ENCODE measurements at places on chromosomes 5 and 9.

- DNase-seq, result no peak
Observed at GRCh38 chr5:97388794-97389193, 205.7 kb upstream of the RIOK2 start.

- DNase-seq, result no peak
Observed at GRCh38 chr5:82820961-82821845, 256.0 kb downstream of the TMEM167A start.

DNA sequence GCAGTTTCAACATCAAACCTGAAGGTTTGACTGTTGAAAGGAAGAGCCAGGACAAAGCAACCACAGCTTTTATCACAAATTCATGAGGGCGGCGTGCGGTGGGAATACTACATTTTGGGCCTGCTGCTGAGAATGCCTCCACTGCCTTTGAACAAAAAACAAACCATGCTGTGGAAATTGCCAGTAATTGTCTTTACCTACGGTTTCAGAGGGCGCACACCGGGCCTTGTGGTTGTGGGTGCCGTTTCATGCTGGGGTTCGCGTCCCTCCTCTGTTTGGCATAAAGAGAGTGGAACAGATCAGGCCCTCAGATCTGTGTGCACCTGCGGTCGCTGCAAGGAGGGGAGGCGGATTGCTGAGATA, 27.6 kb upstream of the TCF7 start:
- no peak for DNase-seq

GRCh38 chr5:87243161-87243844, 24.4 kb upstream of the RASA1 start:
- no peak for DNase-seq

- no peak for DNase-seq
Observed at GRCh38 chr5:142106061-142106460, 2.5 kb upstream of the NDFIP1 start.

GRCh38 chr5:17089690-17090089, 127.7 kb upstream of the BASP1 start:
- DNase-seq, result no peak

GRCh38 chr5:169417676-169418075, 116.7 kb upstream of the SLIT3 start:
- DNase-seq, result no peak

DNA sequence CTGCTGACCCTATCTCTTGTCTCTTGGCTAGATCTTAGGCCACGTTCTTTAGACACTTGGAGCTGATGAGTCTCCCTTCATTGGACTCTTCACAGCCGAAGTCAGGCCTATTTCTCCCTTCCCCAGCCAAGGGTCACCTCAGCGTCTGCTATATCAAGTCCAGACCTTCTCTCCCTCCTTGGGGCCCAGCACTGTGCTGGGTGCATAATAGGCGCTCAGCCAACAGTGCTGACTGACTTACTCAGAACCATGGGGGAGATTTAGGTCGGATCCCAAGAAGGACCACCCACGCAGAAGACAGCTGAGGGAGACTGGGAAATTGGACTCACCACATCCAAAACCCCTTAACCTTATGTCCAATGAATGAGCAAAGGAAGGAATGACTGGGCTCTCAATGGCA, 5.6 kb upstream of the AMBP start:
- DNase-seq, result no peak

DNA sequence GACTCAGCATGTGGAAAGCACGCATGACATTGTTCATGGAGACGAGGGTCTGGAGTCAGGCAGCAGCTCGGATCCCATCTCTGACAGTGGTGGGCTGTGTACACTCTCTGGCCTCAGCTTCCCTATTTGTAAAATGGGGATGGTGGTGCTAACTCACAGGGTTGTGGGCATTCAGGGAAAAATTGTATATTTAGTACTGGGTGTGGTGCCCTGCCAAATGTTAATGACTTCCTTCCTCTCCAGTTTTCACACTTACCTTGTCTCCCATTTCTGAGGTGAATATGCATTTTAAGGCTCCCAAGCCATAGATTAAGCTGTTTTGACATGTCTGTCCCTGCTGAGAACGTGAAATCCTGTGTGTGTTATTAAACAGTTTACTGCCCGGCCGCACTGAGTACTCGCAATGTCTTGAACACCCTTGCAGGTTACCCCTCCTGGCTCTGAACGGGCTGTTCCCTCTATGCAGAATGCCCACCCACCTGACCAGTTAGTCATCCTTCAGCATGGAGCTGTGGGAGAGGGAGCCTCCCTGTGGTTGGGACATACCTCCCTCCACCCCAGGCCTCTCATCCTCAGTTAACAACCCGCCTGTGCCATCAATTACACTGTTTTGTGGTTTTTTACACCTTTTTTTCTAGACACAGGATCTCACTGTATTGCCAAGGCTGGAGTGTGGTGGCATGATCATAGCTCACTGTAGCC, 25.8 kb downstream of the TJP2 start:
- no peak for DNase-seq

DNA sequence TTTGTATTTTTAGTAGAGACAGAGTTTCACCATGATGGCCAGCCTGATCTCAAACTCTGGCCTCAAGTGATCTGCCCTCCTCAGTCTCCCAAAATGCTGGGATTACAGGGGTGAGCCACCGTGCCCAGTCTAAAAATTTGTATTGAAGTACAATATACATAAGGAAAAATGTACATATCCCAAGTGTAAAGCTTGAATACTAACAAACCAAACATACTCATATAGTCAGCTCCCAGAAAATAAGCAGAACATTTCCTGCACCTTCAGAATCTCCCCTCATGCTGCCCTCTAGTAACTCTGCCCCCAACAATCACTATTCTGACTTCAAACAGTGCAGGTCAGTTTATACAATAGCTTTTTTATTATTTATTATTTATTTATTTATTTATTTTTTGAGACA, 1.6 kb upstream of the NOL6 start:
- no peak for DNase-seq

DNA sequence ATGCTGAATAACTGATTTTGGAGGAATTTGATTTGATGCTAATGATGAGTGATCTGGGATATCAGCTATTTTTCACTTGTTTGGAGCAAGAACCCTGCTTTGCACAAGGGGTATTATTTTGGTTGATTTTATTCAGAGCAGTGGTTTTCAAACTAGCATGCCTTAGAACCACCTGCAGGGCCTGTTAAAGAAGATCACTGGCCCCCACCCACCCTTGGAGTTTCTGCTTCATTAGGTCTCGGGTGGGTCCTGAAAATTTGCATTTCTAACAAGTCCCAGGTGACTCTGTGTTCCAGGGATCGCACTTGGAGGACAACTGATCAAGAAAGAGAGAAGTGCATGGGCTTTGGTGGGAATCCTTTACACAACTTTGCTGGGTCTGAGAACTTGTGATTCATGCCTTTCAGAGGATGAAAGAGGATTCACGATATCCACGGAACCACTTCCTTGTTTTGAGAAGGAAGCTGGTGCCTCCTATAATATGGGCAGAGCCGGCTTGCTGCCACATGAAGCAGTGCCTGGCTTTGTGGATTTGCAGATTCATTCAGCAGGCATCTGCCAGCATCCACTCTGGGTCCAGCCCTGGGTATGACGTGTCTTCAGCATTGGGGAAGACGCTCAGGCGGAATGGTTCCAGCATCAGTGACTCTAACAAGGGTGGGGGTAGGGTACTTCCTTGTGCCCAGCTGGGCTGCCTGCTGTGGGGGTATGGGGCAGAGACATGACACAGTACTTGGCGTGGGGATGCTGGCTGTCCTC, 106.6 kb upstream of the PITX1 start:
- peak; percentile 14 for DNase-seq

DNA sequence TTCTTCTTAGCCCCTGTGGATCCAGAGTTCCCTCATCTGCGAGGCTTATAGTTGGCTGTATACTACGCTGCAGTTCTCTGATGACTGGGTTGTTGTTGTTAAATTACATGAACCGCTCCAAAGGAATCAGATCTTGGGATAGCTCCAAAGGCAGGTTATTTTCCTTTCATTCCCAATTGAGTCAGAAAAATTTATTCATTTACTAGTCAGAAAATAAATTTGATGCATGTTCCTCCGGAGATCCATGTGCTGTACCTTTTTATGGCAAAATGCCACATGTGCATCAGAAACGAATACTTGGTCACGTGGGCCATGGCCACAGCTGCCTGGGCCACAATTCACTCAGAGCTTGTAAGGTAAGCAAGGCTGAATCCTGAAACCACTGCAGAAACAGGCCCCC, 304.0 kb downstream of the NR2F1-AS1 start:
- no peak for DNase-seq

- DNase-seq, result no peak
Observed at GRCh38 chr5:115855959-115856358, 14.2 kb downstream of the AP3S1 start.

DNA sequence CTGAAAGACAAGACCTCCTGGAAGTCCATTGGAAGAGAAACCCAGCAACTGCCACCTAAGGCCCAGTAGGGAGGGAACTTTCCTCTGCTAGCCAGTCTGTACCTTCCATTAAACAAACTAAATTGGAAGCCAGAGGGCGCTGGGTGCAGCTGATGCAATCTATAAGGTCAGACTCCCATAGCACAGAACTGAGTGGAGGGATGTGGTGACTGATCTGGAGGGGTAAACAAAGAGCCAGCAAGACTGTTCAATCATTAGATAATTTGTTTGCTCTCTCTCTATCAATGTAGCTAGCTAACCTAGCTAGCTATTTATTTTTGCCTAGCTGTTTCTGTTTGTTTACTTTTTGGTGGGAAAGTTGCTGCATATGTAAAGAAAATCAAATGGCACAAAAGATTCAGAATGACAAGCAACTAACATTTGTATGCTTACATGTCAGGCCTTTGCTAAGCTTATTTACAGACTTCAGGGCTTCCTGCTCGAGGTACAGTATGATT, 291.8 kb upstream of the DAB2 start:
- peak; percentile 27 for DNase-seq

DNA sequence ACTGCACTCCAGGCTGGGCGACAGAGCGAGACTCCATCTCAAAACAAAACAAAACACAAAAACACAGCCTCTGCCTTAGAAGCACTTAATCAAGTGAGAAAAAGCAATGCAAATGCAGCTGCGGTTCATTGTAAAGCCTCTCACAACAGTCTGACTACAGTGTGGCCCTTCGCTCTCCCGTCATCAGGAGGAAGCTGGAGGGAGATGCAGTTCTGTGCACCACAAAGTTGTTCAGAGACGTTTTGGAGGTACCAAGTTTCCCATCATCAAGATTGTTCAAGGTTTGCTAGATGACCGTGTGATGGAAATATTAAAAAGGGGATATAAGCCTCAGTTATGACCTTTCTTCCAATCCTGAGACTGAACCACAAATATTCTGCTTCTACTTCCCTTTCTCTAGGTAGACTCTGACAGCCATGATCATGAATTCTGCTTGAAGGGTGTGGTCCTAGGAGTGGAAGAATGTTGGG, 40.9 kb downstream of the SEC61B start:
- no peak for DNase-seq

- DNase-seq, result no peak
Observed at GRCh38 chr9:34929506-34930102, 28.5 kb upstream of the PHF24 start.

DNA sequence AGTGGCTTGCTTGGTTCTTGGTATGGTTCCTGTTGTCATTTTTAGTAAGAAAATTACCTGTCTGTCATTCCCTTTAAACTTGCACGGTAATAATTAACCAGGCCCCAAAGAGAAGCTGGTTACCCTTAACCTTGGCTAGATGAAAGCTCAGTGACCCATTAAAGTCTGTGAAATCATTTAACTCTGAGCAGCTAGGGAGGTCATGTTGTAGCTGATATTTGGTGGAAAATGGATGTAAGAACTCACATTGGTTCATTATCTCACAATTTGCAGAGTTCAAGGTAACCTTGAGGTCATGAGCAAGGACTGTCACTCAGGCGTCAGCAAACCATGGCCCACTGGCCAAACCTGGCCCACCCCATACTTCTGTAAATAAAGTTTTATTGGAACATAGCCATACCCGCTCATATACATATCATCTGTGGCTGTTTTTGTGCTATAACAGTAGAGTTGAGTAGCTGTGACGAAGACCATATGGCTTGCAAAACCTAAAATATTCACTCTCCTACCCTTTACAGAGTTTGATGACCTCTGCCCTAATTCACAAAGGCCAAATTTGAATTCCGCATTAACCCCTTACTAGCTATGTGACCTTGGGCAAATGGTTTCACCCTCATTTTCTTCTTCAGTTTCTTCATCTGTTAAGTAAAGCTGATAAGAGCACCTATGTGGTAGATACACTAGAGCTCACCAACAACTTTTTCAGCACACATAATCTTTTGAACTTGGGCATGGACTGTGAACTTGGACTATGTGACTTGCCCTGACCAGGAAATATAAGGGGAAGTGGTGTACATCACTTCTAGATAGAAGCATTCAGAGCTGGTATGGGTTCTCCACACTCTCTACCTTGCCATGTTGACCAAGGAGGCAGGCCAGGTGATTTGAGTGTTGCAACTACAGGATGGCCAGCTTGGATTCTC, 61.5 kb upstream of the CPEB4 start:
- DNase-seq, result no peak

DNA sequence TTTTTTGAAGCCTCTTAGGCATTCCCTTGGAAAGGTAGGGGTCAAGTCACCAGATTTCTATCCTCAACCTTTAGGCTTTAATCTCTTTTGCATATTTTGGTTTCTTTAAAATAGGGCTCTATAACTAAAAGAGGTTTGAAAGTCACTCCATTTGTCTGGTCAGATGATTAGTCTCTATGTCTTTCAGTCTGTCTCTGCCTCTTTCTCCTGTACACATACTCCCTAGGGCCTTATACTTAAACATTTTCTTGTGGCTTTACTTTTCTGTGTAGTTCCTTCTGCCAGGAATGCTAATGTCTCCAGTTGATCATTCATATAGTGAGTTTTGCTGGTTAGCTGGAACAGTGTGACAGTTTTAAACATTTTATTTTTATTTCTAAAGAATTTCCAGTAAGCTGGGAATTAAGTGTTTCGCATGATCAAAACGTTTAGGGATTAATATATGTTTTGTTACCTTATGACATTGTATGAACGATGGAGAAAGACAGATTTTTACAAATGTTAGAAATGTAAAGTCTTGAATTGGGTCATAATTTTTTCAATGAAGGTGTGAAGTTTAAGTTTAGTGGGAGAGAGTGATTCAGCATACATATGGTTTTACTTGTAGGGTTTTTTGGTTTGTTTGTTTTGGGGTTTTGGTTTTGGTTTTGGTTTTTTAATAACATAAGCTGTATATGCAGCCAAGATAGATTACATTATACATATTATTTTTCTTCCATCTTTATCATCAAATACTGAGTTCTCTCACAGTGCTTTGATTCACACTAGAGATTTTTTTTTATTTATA, 90.6 kb downstream of the ZCCHC7 start:
- DNase-seq, result no peak

DNA sequence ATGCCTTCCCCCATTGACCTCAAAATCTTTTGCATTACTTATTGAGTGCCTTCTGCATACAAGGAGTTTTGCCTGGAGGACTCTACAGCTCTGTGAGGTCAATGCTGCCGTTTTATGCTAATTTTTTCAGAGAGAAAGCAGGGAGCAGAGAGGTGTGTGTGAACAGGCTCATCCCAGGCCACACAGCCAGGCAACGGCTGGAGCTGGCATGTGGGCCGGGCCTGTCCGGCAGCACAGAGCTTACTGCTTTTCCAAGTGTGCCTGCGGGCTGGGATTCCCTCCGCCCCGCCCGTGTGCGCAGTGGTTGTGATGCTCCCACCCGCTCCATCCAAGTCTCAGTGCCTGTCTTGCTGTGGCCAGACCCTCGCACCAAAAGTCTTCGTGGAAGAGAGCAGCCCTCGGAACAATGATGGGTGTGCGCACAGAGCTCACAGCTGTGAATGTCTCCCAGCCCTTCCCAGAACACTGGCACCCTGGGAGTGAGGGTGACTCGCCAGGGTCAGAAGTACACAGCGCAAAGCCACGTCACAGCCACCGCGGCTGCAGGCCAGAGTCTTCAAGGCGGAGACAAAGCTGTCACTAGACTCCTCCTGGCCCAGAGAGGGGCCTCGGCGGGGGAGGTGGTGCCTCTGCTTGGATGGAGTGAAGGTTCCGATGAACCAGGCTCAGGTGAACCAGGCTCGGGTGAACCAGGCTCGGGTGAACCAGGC, 82.8 kb downstream of the COL5A1 start:
- DNase-seq, result no peak
